Dorsolateral prefrontal cortex (tissue), 122 donors: ENCODE measurements at places on chromosomes 7 and 10. TPM values are rescaled to one million over a fixed set of nuclear protein-coding genes. Genes with fewer than 3 reads are reported as not detected.

The C10orf67 gene
- 1.1 TPM for total RNA-seq

The SHH gene
- 4.4 TPM for total RNA-seq

The ADAMTS14 gene
- total RNA-seq, result 4.7 TPM

The TCAF2 gene
- 2.9 TPM for total RNA-seq

The CALML5 gene
- not detected for total RNA-seq

The GNAI1 gene
- total RNA-seq, result 64.0 TPM
